AG09319 (cell line): ENCODE measurements at places on chromosomes 5 and 9.

- no peak for DNase-seq
Observed at GRCh38 chr5:145463634-145464033, 371.5 kb downstream of the PRELID2 start.

- no peak for DNase-seq
Observed at GRCh38 chr9:93397661-93398373, 53.7 kb upstream of the FAM120A start.

DNA sequence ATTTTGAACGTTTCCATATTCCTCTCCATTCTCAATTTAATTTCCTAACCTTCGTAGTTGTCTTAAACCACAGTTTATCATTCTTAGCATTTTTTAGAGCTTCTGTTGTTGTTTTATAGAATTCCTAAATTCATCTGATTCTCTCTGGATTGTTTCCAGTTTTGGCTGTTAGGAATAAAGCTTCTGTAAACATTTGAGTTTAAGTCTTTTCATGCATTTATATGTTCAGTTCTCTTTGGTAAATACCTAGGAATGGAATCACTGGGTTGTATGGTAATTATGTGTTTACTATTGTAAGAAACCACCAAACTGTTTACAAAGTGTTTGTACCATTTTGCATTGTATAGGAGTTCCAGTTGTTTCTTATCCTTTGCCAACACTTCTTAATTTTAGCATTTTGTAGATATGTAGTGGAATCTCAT is 29.7 kb downstream of the GPR21 start:
- DNase-seq, result peak; percentile 56

GRCh38 chr9:104896131-104896530 is 31.8 kb downstream of the ABCA1 start:
- DNase-seq, result no peak

- DNase-seq, result no peak
Observed at GRCh38 chr9:373759-374206, 159.1 kb downstream of the DOCK8 start.

DNA sequence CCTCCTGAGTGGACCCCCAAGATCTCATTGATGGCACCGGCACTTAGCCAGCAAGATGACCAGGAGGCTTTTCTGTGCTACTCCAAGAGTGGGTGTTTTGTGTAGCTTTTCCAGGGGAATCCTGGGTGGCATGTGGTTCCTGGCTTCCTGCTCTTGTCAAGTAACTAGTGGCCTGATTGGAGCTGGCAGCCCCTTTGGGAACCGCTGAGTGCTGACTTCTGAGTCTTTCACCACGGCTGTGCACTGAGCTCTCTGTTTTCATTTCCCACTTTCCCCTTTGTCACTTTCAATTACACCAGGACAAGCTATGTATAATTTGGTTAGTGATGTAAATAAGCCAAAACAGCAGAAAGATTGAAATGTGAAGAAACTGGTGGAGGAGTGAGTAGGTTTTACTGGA is 255.4 kb downstream of the GOLPH3 start:
- DNase-seq, result no peak

GRCh38 chr5:167466992-167467391 is 824.5 kb upstream of the WWC1 start:
- no peak for DNase-seq

DNA sequence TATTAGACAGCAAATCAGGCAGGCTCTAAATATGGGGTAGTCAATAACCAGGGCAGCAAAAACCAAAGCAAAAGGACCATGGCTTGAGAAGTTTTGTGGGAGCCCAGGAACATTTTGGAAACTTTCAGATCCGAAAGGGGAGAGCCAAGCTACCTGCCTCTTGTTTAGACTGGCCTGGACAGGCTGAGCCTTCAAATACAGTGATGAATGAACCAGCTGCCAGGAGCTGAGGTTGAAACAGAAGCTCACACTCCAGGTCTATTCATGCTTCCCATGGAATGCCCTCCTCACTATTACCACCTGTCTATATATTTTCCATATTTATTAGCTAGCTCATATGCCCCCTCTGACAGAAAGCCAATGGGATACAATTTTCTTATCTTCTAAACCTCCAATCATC is 150.8 kb upstream of the SLC44A1 start:
- DNase-seq, result no peak

DNA sequence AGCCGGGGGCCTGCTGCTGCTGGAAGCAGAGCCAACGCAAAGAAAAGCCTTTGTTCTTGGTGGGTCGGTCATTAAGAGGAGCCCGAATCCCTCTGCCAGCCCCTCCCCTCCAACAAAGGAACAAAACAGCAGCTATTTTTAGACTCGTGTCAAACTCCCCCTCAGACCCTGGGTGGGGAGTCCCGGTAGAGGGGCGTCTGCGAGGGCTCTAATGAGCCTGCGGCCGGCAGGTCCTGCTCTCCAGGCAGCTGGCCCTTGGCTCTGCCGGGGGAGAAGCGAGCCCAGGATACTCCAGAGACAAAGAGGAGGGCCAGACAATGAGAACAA is 114.0 kb downstream of the LHX2 start:
- DNase-seq, result no peak
